ENCODE measurements at places on chromosomes 3 and 15. TPM values are rescaled to one million over a fixed set of nuclear protein-coding genes. Genes with fewer than 3 reads are reported as not detected.

DNA sequence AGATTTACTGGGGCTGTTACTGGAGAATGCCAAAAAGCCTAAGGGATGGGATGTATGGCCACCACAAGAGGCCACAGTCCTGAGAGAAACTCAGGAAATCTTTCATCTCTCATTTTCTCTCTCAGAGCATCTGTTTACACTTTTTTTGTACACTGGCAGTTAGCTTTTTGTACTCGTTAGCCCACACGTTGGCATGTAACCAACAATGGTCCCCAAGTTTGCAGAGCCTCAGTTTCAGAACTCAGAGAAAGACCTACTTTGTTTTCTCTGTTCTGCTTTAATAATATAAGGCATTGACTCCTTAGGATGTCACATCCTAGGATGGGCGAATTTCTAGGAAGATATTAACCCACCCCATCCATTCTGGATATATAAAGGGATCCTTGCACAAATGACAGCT is 183.5 kb downstream of the SUCNR1 start:
- no peaks in the 10 kb centered on the region for H3K27me3 ChIP-seq
- no peak for DNase-seq
- no peaks in the 10 kb centered on the region for H3K36me3 ChIP-seq
- peaks cover 16% of the 10 kb centered on the region for H3K4me1 ChIP-seq
- no peak overlapping the region for H3K4me3 ChIP-seq

DNA sequence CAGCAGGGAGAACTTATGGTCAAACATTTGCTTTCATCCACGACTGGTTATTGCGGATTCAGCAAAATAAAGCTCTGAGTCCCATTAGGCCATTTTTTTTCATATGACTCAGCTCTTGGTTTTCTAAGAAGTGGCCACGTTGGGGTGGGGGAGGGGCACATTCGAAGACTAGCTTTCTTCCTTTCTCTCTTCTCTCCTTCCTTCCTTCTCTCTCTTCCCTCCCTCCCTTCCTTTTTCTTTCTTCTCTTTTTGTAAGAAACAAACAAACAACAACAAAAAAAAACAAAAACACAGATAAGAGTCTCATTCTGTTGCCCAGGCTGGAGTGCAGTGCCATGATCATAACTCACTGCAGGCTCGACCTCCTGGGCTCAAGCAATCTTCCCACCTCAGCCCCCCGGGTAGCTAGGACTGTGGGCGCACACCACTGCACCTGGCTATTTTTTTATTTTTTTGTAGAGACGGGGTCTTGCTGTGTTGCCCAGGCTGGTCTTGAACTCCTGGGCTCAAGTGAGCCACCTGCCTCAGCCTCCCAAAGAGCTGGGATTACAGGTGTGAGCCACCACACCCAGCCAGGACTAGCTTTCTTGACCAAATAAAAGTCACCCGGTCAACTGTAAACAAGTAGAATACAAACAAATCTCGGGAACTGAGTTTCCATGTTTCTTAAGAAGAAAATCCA is 41.6 kb downstream of the ABCC5 start:
- H3K4me1 ChIP-seq, result no peaks in the 10 kb centered on the region
- no peaks in the 10 kb centered on the region for H3K27me3 ChIP-seq
- no peak overlapping the region for H3K4me3 ChIP-seq
- DNase-seq, result no peak

- H3K27ac ChIP-seq, result no peak overlapping the region
- H3K4me1 ChIP-seq, result no peaks in the 10 kb centered on the region
- H3K4me3 ChIP-seq, result no peak overlapping the region
- no peaks in the 10 kb centered on the region for H3K27me3 ChIP-seq
- DNase-seq, result no peak
- H3K36me3 ChIP-seq, result no peaks in the 10 kb centered on the region
Observed at GRCh38 chr3:34995796-34996430, 643.4 kb upstream of the ARPP21 start.

- DNase-seq, result no peak
- H3K4me3 ChIP-seq, result no peak overlapping the region
- no peaks in the 10 kb centered on the region for H3K27me3 ChIP-seq
- H3K4me1 ChIP-seq, result peaks cover 74% of the 10 kb centered on the region
Observed at GRCh38 chr15:92892201-92892555, 7.9 kb upstream of the CHD2 start.

DNA sequence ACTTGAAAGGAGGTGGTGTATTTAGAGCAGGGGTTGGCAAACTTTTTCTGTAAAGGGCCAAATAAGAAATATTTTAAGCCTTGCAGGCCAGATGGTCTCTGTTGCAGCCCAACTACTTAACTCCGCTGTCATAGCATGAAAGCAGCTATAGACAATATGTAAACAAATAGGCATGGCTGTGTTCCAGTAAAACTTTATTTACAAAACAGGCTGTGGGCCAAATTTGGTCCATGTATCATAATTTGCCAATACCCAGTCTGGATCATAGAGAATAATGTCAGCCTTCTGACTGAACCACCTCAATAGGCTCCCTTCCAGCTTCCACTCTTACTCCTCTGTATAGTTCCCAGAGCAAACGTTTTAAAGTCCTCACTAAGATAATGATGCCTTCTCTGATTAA is 638.8 kb upstream of the CFAP20DC start:
- H3K27me3 ChIP-seq, result no peaks in the 10 kb centered on the region
- H3K4me3 ChIP-seq, result no peak overlapping the region
- no peak for DNase-seq
- H3K27ac ChIP-seq, result no peak overlapping the region
- no peaks in the 10 kb centered on the region for H3K4me1 ChIP-seq

GRCh38 chr3:59040902-59041301 is 8.9 kb downstream of the CFAP20DC start:
- H3K27me3 ChIP-seq, result no peaks in the 10 kb centered on the region
- no peak for DNase-seq
- no peak overlapping the region for H3K27ac ChIP-seq
- no peak overlapping the region for H3K4me3 ChIP-seq

- no peaks in the 10 kb centered on the region for H3K36me3 ChIP-seq
- DNase-seq, result no peak
- H3K4me1 ChIP-seq, result no peaks in the 10 kb centered on the region
- H3K27ac ChIP-seq, result no peak overlapping the region
- H3K27me3 ChIP-seq, result no peaks in the 10 kb centered on the region
Observed at GRCh38 chr3:49636883-49637609, 37.1 kb upstream of the APEH start.

DNA sequence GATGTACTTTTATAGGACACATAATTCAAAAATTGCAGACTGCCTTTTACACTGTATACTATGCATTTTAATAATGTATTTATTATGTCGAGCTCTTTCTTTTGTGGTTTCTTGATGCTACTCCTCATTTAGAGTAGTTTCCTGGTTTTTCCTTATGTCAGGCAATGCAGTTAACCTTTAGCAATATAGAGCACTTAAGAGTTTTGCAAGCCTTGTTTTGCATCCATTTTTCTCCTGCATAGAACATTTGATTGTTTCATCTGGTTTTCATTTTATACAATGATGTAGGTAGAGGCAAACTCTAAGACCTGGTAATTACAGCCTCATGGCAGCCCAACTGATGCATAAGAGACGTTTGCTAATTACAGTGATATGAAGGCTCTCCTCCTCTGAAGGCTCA is 86.3 kb downstream of the PDZRN3 start:
- peak overlapping the region; percentile 67 for H3K27ac ChIP-seq
- no peak overlapping the region for H3K4me3 ChIP-seq
- no peaks in the 10 kb centered on the region for H3K27me3 ChIP-seq

Gene CLASP2
- total RNA-seq, result 122 TPM

Gene PROK2
- not detected for total RNA-seq

Gene TUSC7
- not detected for total RNA-seq

Gene ACAP2
- total RNA-seq, result 57.1 TPM

Gene ZNF620
- total RNA-seq, result 4.6 TPM
